ENCODE measurements at places on chromosomes 7 and 10.

- no peak for DNase-seq
Measured at GRCh38 chr10:16853201-16853600, 36.0 kb upstream of the RSU1 start.

DNA sequence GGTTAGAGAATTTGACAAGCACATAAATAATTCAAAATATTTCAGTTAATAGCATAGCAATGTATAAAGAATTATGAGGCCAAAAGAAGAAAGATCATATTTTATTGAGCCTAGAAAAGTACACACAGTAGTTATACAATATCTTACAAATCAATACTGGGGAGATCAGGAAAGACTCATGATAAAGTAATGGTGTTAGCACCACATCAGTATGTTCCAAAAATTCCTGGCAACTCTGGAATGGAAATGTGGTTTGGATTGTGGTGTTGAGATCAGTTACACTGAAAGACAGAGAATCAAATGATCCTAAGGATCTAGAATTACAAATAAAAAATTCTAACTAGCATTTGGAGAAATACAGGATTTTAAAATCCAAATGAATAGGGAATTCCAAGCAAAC is 420.5 kb upstream of the CNTNAP2 start:
- no peak for DNase-seq

- DNase-seq, result no peak
Measured at GRCh38 chr7:155477476-155477875, 19.5 kb downstream of the EN2 start.

DNA sequence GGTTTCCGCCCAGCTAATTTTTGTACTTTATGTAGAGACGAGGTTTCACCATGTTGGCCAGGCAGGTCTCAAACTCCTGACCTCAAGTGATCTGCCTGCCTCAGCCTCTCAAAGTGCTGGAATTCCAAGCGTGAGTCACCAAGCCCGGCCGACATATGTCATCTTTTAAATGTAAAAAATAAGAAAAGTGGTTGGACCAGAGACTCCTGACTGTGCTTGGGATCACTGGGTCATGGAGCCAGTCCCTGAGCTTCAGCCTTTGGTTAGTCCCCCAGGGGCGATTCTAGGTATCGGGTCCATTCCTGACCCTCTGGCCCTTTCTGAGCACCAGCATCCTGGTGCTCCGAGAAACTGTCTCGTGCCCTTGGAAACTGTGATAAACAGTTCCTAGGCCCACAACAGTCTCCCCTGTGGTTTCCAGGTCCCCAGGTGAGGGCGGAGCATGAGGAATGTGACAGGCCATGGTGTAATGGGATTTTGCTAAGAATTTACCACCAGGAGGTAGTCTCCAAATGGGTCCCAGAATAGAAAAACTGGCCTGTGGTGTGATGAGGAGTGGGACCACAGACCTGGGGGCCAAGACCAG is 32.8 kb downstream of the UBTD1 start:
- DNase-seq, result no peak

DNA sequence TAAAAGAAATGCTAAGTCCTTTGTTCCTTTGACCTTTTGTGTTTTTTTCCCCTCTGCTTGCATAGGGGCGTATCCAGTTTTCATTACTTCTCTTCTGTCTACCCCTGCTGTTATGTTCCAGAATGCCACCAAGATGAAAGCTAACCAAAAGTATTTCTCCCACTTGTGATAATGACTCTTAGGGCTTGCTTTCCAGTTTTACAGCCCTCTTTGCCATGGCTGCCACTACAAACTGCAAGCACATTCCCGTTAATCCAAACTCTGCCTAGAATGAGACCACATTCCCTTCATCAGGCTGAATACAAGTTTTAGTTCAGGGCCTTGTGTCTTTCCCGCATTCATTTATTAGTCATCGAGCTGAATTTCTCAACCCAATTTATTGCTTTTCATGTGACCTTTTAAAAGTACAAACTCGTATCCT is 23.6 kb upstream of the CD36 start:
- no peak for DNase-seq

DNA sequence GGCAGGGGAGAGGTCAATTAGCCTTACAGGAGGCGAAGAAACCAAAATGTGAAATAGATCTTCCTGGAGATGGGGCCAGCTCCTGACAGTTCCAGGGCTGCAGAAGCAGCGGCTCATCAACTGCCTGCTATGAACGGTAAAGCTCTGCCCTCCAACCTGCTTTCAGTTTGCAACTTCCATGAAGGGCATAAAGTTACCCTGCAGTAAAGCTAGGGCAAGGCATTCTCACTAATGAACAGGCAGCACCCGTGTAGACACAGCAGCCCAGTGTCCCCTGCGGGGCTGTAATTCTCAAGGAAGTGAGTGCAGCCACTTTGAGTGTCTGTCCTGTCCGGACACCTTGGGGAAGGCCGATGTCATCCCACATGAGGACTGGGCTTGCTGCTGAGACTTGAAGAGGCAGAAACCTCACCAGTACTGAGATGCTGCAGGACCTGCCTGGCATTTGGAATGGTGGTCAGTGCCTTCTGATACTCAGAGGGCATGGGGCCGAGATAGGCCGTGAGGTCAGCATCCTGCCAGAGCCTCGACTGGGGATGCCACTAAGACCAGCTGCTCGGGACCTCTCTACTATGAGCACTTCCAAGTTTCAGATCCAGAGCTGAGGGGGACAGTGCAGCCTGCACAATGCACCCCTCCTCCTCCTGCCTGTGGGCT is 26.1 kb upstream of the C10orf53 start:
- DNase-seq, result no peak

DNA sequence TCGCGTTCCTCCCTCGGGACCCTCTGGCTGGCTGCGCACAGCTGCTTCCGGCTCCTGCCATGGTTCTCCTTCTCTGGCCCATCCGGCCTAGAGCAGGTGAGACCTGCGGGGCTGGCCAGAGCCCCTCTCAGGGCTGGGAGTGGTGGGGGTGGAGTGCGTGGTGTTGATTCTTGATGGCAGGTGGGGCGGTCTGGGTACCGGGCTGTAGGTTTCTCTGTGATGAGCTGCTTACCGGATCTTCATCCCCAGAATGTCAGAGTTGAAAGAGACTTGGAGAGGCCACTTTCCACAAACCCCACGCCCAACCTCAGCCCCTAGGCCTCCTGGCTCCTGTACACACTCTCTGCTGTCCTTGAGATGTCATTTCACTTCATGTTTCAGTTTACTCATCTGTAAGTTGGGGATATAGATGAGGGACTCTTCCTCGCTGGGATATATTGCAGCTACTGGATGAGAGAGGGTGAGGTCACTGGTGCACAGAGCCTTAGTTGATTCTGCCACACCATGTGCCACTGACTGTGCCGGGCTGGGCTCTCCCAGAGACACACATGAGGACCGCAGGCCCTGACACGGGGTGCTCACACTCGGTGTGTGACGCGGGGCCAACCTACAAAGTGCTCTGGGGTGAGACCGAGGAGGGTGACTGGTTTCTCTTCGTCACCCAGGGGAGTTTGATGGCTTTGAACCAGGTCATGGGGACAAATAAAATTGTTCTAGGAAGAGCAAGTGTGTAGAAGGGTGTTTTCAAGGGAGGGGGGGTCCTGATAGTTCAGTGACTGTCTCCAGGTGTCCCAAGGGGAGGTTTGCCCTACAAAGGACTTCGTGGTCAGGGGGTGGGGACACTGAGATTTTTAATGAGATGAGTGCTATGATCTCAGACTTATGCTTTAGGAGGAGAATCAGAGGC is 29.5 kb downstream of the ZNF775 start:
- DNase-seq, result no peak

DNA sequence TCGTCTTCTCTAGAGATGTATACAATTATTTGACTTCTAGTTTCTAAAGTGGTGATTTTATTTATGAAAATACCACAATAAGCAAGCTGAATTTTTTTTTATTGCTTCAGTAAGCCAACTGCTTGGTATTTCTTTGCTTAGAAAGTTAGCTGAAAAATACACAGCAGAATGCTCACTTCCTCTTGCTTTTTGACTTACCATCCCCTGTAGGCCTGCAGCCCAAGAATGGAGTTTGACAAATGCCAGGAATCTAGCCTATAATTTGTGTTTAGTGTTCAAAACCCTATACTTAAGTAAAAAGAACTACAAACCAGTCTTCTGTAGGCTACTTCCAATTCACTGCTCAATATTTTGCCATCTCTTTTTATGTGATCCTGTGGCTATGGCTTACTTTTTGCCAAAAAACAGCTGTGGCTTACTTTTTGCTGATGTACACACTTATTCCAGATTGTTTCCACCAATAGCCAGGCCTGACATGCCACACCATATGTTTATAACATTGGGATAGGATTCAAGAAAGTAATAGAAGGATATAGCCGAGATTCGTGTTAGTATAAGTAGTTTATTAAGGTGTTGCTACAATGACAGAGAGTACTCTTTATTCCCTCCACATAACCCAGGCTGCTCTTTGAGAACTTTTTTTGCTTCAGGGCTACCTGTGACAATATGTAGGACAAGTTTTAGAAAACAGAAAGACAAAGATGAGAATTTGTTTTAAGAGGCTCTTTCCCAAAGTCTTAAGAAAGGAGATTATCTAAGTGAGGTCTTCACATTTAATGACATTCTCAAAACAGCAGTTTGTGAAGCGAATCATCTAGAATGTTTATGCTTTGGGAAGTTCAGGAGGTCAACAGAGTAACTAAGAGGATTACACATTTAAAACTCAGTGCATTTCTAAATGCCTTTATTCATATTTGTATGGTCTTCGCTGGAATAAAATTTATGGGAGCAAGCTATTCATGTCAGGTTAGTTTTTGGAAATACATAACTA is 263.9 kb upstream of the FZD1 start:
- no peak for DNase-seq

GRCh38 chr7:15248514-15248913 is 313.3 kb downstream of the AGMO start:
- no peak for DNase-seq

DNA sequence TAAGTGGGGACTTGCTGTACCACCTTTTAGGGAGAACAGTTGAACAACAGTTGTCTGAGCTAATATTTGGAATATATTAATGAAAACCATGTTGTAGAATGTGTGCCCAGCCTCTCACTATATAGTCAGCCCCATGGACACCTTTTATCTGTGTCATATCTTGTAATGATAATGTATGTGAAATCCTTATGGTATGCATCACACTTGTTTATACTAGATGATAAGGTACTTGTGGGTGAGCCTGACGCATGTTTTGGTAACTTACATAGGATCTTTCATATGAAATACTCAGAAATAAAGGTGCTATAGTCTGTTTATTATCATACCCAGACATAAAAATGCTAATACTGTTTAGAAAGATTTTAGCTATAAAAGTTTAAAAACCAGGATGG is 32.8 kb downstream of the CAMK1D start:
- no peak for DNase-seq

DNA sequence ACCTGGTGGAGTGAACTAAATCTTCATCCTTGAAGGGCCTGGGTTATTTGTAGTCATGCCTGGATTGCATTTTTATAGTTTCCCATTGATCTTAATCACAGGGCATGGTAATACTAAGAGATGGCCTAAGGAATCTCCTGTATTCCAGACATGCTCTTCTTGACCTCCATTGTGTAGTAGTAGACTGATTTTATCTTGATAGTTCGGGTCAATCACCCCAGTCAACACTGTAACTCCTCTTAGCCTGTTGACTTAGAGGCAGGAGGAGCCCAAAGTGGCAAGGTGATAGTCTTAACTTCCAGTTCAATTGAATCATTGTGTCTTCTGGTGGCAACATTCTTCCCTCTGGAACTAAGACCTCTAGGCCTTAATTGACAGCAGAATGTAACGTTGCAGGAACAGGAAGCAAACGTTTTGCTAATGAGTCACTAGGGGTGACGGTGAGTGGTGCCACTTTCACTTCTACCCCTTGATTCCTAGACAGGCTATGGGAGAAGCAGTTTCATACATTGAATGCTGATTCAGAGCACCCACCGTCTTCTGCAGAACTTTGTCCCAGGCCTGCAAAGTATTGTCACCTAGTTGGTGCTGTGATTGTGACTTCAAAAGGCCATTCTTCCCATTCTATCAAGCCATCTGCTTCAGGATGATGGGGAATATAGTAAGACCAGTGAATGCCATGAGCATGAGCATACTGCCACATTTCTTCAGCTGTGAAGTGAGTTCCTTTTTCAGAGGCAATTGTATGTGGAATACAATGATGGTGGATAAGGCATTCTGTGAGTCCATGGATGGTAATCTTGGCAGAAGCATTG is 24.0 kb upstream of the PAPSS2 start:
- no peak for DNase-seq

DNA sequence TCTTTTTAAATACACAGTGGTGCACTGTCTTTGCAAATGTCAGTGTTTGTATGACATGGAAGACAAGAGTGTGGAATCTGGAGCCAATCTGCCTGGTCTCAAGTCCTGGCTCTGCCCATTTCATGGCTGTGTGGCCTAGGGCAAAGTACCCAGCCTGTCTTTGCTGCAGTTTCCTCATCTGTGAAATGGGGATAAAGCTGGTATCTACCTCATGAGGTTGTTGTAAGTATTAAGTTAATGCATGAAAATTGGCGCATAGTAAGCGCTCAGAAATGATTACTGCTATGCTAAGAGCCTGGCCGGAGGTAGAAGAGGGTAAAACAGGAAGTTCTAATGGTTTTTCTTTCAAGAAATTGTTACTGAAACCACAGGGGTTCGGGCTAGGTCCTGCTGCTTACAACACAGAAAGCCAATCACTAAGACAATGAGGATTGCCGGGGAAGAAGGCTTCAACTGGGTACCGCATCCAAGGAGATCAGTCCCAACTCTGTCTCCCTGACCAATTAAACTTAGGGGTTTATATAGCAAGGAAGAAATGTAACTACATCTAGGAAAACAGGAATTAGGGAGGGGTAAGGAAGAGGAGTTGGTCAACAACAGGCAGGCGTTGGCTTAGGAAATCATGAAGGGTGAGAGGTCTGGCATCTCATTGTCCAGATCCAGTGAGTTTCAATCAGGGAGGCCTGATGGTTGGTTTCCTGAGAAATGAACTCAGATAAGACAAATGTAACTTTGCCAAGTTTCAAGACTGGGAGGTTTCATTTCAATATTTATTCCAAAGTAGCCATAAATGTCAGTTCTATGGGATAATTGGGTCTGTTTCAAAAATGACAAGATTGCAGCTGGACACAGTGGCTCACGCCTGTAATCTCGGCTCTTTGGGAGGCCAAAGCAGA is 57.0 kb downstream of the CHST3 start:
- DNase-seq, result no peak

GRCh38 chr7:106062006-106062405 is 50.1 kb downstream of the SYPL1 start:
- no peak for DNase-seq

Measured in activated CD8-positive, alpha-beta memory T cell treated with anti-CD3 and anti-CD28 coated beads, Interleukin-2, amount 50 U/mL, for 4 hours (primary cell).